ENCODE measurements at places on chromosomes 16 and 17.

GRCh38 chr16:56388209-56388608 lies 37.1 kb downstream of the AMFR start:
- no peak for DNase-seq

GRCh38 chr16:80174416-80174815 lies 366.4 kb upstream of the DYNLRB2 start:
- no peak for DNase-seq

- DNase-seq: no peak
Observed at GRCh38 chr17:66114609-66115008, 77.3 kb downstream of the CEP112 start.

GRCh38 chr16:4994719-4995434 lies 36.7 kb downstream of the SEC14L5 start:
- no peak for DNase-seq

GRCh38 chr17:44230140-44230539 lies 10.7 kb upstream of the UBTF start:
- no peak for DNase-seq

DNA sequence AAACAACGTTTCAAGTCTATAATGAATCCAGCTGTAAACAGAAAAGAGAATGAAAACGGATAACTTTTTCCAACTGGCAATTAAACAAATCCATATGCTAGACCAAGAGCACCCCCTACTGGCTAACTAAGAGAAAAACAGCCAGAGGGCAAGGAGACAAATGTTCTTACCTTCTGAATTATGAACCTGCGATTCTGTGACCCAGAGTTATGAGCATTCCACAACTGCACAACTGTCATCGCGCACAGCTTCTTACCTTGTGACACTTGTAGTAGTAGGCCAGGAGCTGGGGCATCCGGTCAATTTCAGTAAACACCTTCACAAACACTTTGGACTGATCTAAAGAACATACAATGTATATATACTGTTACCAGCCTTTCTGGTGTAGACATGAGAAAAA lies 18.6 kb downstream of the COG7 start:
- no peak for DNase-seq

GRCh38 chr17:30869005-30869404 lies 37.0 kb downstream of the TEFM start:
- DNase-seq: no peak

DNA sequence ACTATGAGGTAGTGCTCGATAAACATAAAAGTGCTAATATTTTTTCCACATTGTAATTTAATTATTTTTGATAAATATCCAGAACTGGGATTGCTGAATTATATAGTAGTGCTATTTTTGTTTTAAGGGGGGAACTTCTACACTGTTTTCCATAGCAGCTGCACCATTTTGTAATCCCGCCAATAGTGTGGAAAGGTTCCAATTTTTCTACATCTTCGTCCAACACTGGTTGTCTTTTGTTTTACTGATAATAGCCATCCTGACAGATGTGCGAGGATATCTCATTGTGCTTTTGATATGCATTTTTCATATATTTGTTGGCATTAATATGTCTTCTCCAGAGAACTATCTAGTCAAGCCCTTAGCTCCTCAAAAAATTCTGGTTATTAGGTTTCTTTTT lies 259.6 kb upstream of the KCNJ16 start:
- no peak for DNase-seq

- DNase-seq: no peak
Observed at GRCh38 chr16:4038448-4038847, 77.8 kb downstream of the ADCY9 start.

DNA sequence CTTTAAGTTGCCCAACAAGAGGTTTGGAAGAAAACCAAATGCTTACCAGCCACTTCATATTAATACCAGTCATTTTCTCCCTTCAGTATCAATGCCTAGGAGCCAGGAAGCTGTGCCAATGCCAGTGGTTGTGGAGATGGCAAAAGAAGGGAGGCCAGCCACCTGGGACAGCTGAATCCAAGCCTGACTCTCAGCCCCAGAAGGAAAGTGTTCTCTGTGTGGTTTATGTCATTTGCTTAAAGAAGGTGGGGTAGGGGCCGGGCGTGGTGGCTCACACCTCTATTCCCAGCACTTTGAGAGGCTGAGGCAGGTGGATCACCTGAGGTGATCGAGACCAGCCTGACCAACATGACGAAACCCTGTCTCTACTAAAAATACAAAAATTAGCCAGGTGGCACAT lies 13.4 kb downstream of the C17orf78 start:
- no peak for DNase-seq

Measured in stimulated activated CD4-positive, alpha-beta T cell treated with anti-CD3 and anti-CD28 coated beads, Interleukin-1b, Interleukin-23, amount 100 ng/mL, for 1 hour (primary cell).